Body of pancreas (tissue), 4 donors: ENCODE measurements at places on chromosomes 11 and 22. TPM values are rescaled to one million over a fixed set of nuclear protein-coding genes. Genes with fewer than 3 reads are reported as not detected.

GRCh38 chr11:69461272-69461962 is 20.0 kb upstream of the LINC01488 start:
- DNase-seq = no peak

GRCh38 chr11:64026575-64027205 is 9.0 kb upstream of the FLRT1 start:
- DNase-seq = no peak

- DNase-seq = no peak
Observed at GRCh38 chr11:116786966-116787365, 857 bp downstream of the ZPR1 start.

- DNase-seq = no peak
Observed at GRCh38 chr11:62980133-62980760, 4.5 kb downstream of the SLC22A6 start.

DNA sequence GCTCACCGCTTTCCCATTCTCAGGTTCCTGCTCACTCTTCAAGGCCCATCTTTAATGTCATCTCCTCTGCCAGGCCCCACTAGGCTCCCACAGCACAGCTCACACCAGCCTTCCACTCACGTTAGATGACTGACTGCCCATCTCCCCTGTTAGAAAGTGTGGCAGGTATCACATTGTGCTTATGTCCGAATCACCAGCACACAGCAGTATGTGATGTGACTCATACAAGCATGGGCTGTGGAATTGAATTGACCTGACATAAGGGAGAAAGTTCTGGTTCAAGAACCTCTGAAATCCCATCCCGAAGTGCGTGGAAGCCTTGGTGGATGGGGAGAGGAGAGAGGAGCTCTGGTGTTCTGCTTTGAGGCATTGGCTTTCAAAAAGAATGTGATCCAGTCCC is 6.5 kb downstream of the VSTM5 start:
- no peak for DNase-seq

GRCh38 chr11:62069986-62070919 is 53.6 kb upstream of the INCENP start:
- peak; percentile 11 for DNase-seq

DNA sequence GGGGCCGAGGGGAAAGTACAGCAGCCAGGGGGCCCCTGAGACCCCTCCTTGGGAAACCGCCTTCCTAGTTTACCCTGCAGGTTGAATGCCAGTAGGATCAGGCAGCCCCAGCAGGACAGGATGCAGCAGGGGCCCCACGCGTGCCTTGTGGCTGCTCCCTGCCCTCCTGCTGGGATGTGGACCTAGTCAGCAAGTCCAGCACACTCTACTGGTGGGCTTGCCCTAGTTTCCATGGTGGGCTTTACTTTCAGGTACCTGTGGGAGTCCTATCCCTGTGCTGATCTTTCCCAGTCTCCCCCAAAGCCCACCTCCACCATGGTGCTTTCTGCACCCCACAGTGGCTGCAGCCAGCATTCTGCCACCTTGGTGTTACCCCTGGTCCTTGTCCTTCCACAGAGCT is 22.2 kb downstream of the SHISA8 start:
- no peak for DNase-seq

DNA sequence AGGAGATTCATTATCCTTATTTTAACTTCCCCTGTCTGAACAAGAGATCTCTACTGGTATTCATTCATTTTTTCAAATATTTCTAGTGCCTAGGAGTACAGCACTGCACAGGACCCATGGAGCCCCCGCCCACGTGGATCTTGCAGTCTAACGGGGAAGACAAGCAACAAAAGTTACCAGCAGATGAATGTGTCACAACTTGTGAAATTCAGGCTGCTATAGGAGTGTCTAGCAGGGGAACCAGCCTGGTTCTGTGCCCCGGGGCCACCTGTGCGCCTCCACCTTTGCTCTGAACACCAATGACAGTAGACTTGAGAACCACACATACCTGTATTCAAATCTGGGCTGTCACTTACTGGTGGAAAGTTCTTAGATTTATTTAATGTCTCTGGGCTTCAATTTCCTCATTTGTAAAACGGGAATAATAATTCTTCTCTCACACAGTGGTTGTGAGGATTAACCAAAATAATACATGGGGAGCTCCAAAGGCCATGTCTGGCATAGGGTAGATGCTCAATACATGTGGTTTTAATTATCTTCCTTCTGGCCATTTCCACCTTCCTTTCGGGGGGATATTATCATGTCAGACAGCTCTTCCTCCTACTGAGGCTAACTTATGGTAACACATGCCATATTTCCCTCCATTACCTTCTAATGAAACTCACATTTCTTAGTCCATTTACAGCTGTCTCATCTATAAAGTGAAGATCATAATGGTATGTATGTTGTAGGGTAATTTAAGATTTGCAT is 17.8 kb downstream of the POU2AF1 start:
- DNase-seq = no peak

DNA sequence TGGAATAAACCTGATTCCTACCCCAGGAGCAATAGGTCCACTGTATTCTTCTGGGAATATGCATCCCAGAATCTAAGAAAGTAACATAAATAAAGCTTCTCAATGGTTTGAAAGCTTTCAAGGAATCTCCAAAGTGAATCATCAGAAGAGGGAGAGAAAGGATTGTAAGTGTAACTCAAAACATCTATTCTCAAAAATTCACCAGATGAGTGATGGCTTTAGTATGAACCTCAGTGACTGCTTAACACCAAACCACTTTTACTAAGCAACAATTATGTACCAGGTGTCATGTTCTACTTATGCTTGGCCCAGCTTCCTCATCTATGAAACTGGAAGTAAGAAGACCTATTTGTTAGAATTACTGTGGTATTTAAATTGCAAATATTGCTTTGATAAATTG is 7.4 kb downstream of the RAB38 start:
- DNase-seq = no peak

- no peak for DNase-seq
Observed at GRCh38 chr11:98307827-98308491, 712.8 kb upstream of the CNTN5 start.

DNA sequence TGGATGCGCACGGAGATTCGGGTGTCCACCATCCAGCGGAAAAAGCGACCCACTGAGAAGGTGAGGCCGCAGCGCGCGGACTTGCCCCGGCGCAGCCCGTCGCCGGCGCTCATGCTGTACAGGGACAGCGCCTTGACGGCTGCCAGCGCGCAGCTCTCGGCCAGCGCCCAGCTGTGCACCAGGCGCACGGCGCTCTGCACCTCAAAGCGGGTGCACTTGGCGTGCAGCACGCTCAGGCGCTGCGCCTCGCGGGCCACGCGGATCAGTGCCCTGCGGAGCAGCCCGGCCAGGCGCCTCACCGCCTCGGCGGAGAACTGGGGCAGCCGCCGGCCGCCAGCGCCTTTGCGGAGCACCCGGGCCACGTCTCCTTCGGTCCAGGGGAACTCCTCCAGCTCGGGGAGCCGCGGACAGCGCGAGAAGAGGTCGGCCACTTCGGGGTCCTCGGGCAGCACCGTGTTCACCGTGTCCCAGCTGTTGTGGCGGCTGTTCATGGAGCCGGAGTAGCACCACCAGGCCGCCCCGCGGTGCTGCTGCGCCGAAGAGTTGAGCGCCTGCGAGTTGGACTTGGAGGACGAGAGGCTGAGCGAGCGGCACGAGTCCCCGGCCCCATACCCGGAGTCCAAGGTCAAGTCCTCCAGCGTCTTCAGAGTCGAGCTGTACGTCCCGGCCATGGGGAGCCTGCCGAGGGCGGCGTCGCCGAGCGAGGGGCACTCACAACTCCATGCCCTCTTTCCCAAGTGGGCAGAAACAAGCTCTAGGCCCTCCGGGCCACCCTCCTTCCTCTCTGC is 703 bp downstream of the ABTB2 start:
- DNase-seq = peak; percentile 59

DNA sequence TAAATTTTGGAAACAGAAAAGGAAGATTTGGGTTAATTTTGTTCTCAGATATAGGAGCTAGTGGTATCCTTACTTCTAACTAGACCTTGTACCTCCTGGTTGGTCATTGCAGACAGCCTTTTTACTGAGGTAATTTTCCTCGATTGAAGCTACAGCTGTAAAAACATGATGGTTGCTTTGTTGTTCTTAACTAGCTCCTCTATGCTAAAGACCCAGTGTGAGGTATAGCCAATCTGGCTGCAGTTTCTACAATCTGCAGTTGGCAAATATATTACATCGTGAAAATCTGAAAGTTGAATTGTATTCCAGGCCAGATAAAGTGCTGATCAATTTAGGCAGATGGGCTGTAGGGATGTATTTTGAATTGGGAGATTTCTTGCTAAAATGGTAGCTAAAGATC is 116.5 kb downstream of the AASDHPPT start:
- DNase-seq = no peak

DNA sequence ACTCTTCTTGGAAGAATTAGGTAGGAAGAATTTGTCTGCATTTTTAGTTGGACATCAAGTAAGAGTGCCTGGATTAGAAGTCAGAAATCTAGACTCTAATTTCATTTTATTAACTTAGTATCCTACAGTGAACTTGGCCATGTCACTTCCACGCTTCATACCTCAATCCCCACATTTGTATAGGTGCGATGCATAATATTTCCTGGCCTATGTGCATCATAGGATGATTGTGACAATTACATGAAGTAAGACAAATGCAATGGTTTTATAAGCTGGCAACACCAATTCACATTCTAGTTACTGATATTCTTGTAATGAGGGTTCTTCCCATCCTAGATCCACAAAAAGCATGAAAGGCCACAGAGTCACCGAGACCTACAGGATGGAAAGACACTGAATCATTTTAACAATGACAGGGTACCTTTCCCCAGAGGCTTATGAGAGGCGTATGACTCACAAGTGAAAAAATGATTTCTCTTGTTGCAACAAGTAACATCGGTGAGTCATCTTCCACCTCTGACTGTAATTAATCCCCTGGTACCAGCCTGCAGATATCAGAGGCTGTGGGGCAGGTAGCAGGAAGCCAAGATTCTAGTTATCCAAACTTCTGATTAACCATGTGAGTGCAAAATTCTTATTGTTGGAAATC is 56.0 kb upstream of the OR5AK2 start:
- no peak for DNase-seq

- DNase-seq = no peak
Observed at GRCh38 chr11:36402568-36403170, 106.6 kb downstream of the PRR5L start.

DNA sequence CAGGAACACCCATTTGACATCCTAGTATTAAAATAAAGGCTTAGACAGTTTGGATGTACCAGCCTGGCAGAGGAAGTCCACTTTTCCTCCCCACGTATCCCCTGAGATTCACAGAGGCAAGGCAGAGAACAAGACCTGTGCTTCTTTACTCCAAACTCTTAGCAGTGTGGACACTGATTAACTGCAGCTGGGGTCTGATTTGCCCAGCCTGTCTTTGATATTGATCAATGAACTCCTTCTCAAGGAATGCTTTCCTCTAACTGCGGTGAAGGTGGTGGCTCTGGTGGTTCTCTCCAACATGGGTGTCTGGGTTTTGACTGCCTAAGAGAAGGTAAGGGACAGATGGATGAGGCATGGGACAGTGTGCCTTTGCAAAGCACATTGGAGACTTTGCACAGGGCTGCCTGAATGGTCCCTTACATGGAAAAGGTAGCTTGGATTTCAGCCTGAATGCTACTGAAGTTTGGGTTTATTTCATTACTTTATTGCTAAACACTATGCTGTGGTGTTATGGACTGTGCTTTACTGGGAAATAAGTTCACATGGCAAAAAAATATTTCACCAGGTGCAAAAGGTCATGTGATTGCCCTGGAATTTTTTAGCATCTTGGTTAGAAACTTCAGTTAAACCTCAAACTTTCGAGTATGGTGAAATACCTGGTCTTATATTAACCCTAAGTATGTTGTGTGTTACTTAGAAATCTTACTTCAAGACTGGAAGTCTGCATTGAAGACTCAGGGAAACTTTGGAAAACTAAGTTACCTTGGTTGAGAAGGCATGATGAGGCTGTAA is 1.8 kb downstream of the GAS2 start:
- DNase-seq = no peak

The SYCE3 gene
- total RNA-seq = not detected

The WNT7B gene
- 2.1 TPM for total RNA-seq

The TREH gene
- 2.0 TPM for total RNA-seq

The C11orf97 gene
- not detected for total RNA-seq

The BACE1 gene
- 70.5 TPM for total RNA-seq

The ADM gene
- 85.4 TPM for total RNA-seq

The KCNJ1 gene
- not detected for total RNA-seq

The TRPM5 gene
- 2.6 TPM for total RNA-seq

The ZNF280B gene
- 1.0 TPM for total RNA-seq

The NRIP3 gene
- not detected for total RNA-seq

The FIBIN gene
- total RNA-seq = 9.6 TPM
